ENCODE measurements at places on chromosomes 3 and 15.
A peak's percentile ranks its signal among the peaks of the same experiment; 100 is the strongest.

DNA sequence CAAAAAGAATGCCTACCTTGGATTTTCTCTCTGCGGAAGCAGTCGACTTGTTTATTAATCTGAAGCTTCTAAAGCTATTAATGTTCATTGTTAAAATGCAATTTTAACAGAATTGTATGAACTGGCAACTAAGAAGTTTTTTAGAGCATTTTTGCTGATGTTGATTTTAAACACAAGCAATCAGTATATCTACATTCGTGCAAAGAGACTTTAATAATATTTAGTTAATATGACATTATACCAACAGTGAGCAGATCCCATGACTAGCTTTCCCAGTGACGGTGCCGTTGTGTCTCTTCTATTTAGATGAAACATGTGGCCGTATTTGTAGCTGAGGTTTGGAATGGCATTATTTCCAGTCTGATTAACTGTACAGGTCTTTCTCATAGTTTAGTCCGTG, 88.0 kb downstream of the PEX5L start:
- DNase-seq = no peak

GRCh38 chr3:65473736-65474135, 565.0 kb downstream of the MAGI1 start:
- no peak for DNase-seq

DNA sequence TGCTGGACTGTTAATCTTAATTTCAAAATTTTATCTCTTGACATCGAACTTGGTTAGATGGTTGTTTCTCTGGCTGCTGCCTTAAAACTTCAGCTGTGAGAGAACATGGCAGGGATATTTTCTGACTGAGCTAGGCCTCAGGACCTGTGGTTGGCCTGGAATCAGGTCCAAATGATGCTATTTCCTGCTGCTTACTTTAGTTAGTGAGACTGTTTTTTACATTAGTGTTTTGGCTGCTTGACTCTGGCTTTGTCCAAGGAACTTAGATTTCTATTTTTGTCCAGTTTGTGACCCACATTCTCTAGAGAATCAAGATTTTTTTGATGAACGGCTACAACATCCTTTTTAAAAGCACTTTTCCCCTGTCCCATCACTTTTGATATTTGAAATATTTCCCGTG, 497.9 kb upstream of the SGO1 start:
- DNase-seq = no peak

- peak; percentile 56 for DNase-seq
Observed at GRCh38 chr15:38389924-38390542, 63.9 kb upstream of the FAM98B start.

DNA sequence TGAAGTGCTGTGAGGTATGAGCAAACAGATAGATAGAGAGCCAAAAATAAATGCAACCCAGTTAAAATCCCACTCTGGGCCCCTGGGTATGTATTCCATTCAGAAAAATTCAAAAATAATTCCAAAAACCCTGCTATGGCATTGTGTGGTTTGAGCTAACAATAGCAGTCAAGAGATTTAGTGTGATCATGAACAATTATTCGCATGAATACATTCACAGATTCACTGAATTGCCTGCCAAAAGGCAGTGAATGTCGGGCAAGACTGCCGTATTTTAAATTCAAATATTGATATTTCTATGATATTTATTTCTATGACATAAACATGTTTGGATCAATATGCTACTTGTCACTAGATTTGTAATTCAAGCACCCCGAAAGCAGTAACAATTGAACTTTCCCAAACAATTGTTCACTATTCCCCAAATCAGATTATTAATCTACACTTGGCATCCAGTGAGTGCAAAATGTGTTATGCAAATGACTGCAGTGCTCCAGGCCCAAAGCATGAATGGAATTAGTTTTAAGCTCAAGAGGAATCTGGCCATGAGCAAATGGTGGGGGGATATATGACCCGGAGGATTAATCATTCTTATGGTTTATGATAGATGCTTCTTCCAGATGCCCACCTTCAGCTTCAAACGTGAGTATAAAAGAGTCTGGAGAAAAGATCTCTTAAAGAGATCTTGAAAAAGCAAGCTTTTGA, 417.0 kb upstream of the MEIS2 start:
- no peak for DNase-seq

- no peak for DNase-seq
Observed at GRCh38 chr3:71153713-71154112, 429.8 kb downstream of the FOXP1 start.

DNA sequence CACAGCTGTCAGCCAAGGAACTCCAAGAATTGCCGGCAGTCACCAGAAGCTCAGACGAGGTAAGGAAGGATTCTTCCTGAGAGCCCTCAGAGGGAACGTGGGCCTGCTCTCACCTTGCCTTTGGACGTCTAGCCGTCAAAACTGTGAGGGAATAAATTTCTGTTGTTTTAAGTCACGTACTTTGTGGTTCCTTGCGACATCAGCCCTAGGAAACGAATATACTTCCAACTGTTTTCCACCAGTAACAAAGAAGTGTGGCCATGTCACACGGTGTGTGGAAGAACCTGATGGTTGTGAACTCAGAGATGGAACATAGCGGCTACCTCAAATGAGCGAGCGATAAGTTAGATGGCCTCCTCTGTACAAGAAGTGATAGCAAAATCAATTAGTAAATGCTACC, 41.0 kb upstream of the B3GNT5 start:
- DNase-seq = no peak

DNA sequence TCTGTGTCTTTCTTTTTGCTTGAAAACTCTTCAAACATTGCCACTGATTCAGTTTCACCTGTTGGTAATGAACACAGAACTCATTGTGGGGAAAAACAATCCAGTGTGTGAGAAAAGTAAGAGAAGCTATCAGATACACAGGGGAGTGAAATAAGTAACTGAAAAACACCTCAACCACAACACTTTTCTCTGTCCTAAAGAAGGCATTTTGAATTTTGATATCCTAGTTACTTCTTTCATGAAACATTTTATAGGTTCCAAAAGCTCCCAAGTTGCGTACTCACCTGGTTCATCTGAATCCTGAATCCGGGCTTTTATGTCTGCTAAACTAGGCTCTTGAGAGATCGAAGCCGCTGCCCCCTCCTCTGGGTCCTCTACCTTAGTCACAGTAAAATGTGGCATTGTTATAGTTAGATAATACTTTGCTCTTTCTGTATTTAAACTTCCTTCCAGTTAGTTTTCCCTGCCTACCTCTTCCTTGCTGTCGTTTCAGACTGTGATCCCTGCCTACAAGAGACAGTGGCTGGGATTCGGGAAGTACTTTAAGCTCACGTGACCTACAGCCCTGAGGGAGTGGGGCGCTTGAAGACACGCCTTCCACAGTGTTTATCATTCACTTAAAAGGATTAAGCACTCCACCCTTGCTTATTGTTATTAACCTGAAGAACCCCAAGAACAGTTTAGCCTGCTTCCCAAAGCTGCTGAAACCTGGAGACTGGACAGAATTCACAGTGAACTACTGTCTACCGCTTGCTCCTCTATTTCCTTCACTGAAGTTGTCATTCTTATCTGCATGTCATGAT, 19.1 kb downstream of the SLC12A6 start:
- DNase-seq = peak; percentile 35

DNA sequence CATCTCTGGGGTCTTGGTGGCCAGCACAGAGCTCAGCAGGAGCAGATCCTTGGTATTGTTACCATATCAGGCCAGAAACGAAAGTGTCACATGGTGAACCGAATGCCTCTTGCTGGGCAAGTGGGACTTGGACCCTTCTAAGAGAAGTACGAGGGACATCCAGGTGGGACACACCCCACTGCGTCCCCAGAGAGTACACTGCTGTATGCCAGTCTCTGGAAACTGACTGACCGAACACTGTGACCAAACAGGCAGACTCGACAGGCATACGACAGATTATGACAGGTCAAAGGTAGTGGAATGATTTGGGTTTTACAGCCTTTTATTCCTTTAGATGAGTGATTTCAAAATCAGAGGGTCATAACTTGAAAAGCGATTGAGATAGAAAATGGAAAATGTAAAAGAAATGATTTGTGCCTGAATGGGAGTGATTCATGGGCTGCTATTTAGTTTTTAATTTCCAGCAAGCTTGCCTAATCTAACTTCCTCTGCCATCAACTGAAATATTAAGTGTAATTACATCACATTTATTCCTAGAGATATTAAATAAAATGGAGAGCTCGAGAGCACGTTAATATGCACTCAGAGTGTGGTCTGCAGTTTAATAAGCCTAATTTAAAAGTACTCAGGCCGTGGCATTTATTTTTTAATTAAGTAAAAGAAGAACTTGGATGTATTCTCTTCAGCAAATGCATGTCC, 63.4 kb upstream of the CTXND1 start:
- no peak for DNase-seq

DNA sequence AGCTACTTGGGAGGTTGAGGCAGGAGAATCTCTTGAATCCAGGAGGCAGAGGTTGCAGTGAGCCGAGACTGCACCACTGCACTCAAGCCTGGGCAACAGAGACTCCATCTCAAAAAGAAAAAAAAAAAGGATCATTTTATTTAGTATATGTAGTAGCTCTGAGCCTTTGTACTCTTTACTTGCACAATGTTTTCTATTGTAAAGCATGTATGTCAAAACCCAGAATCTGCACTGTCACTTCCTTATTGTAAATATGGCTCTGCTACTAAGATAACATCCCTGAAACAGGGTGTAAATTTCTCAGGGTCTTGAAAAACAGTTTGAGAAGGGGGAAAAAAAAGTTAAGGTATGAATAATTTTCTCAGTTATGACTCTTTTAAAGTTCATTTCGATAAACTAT, 35.1 kb downstream of the SLMAP start:
- DNase-seq = no peak

- no peak for DNase-seq
Observed at GRCh38 chr3:186235554-186235953, 126.5 kb downstream of the DGKG start.

DNA sequence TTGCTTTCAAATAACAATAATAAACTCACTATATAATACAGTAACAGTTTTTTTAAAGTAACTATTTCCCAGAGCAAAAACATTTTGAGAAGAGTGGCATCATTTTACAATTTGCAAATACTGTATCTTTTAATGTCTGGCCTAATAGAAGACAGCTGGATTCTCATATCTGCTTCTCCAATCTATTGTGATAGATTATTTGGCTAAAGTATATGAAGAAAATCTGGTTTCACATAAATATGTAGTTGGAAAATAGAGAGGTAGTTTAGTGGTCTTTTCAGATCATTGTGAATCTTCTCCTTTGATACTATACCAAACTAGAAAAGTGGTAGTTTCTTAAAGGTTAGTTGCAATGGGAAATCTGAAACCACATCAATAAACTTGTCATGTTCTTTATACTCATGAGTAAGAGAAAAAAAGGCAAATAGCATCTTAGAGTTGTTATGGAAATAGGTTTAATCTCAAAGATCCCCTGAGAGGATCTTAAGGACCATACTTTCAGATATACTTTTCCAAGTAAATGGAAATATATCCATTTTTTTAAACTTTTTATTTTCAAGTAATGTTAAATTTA, 124.8 kb upstream of the NR2E3 start:
- DNase-seq = no peak

DNA sequence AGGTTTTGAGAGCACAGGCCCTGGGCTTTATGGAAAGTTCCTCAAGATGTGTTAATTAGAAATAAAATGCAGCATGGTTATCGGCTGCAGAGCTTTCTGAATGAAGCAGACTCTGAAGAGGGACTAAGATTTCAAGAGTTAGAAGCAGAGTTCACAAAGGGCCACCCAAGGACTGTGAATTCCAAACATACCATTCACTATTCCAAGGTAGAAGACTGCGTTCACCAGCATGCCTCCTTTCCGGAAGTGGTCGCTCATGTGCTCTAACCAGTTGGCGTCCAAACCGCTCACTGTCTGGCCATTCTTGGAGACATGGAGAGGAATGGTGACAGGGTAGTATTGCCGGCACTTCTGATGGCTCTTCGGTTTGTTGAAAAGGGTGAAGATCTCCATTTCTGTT, 104.9 kb downstream of the OXNAD1 start:
- no peak for DNase-seq

DNA sequence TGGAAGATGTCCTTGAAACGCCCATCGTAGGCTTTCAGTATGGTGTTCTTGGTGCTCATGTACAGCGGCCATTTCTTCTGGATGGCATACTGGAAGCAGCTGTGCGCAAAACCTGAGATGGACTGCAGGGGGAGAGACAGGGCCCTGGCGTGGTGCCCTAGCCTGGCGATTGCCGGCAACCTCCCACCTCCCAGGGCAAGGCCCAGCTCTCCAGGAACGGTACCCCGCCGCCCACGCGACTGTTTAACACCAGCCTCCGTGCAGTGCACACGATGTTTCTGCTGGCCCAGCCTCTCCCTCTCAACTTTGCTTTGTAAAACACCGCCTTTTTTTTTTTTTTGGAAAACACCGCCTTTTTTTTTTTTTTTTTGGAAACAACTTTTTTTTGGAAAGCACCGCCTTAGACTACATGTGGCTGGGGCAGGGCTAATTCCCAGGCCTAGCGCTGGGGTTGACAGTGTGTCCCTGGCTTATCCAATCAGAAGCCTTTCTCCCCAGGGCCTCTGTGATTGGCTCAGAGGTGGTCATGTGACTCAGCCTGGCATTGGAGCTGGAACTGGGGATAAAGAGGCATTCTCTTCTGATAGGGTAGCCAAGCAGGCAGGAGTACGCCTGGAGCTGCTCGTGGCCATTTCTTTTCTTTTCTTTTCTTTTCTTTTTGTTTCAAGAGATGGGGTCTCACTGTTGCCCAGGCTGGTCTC, 14.7 kb downstream of the IDH2 start:
- no peak for DNase-seq

- DNase-seq = no peak
Observed at GRCh38 chr3:154139996-154140436, 18.8 kb downstream of the ARHGEF26 start.

- no peak for DNase-seq
Observed at GRCh38 chr3:129313665-129314385, 35.2 kb downstream of the HMCES start.

- DNase-seq = no peak
Observed at GRCh38 chr15:50137330-50137761, 18.3 kb upstream of the ATP8B4 start.

GRCh38 chr3:87900061-87900460, 158.7 kb downstream of the CGGBP1 start:
- DNase-seq = no peak

DNA sequence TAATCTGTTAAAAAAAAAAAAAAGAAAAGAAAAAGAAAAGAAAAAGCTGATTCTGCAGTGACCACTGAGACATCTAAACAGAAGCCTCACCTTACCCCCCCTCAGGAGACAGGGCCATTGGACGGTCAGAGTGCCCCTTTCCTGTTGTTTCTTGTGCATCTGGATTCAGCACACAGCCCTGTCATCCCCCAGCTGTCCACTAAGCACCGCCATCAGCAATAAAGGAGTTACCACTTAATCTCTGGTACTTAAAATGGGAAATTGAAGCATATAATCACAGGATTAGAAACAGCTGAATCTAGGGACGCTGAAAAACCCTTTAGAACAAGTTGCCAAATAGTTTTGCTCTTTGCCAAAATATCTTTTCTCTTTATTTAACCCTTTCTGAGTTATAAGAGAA, 62.5 kb downstream of the TRIM69 start:
- DNase-seq = no peak

DNA sequence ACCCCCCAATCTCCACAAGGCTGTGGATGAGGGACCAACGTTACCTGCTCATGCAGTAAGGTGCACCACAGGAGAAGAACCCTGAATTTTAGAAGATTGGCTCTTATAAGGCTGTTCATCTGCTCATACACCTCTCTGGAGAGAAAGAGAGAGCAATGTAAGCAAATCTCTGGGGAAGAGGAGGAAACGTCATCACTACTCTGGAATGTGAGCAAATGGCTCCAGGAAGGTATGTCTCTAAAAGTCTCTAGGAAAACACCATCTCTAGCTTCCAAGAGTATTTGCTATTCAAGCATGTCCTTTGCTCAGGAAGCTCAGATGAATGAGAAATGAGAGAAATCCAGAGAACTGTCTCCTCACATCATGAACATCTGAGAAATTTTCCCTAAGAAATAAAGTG, 235.4 kb downstream of the TBL1XR1 start:
- DNase-seq = no peak
